ENCODE measurements at places on chromosomes 5 and 9.

DNA sequence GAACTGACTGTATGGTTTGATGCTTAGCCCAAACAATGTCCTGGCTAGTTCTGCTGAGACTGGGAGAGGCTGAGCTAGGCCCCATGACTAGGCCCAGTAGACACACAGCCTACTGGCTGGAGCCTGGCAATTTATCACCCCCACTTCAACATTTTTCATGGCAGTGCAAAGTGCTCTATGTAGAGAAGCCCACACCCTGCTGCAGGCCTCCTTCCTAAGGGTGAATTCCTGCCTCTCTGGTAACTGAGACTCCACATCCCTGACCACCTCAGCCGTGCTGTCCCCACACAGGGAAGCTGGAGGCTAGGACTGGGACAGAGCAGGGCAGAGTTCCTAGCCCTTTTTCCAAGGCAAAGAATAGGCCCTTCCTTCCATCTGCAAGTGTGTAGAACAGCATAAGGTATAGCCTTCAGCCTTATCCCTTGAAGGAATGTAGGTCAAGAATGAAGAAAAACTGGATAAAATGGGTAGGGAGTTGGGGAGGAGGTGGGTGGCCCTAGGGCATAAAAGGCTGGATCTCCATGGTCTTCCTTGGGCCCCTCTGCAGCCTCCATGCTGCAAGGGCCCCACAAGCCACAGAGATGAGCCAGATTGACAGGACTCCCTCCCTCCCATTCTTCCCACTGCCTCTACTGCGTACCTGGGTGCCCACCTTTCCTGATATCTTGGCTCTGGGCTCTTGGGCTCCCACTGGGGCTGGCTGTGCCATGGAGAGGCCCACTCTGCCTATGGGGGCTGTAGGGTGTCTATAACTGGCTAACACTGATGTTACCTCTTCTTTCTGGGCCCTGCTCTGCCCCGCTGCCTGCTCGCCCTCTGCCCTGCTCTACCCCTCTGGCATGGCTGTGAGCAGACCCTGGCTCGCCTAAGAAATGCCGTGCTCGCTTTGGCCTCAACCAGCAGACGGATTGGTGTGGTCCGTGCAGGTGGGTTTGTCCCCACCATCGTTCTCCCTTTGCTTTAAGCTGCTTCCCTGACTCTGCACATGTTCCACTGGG, 29.8 kb downstream of the TCF7 start:
- no peak for DNase-seq

DNA sequence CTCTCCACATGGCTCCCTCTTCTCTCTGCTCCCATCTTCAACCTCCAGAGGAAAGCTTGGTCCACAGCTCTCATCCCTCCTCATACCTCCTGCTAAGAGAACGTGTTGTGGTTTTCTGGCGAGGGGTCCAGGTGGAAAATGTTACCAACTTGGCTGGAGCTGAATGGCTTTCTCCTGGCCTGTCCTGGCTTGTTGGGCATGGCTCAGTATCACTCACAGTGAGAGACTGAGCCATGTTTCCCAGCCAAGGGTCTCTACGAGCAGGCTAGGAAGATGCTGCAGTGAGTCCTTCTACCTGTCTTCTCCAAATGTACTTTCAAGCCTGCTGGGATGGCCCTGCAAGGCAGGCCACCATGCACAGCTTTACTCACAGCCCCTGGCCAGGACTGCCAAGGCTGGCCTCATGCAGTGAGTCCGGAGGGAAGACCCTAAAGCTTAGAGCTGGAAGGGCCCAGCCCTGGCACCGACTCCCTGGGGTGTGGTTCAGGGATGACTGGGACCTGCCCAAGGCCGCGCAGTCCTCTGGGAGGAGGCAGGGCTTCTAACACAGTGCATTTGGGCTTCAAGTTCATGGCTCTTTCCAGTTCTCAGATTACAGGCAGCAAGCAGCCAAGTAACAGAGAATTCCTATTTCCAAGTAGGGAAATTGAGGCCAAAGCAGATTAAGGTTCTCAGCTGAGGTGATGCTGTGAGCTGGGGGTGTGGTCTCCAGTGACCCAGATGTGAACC, 59.5 kb downstream of the COL27A1 start:
- DNase-seq = no peak

- DNase-seq = no peak
Measured at GRCh38 chr9:120924698-120925534, 1.7 kb downstream of the TRAF1 start.

DNA sequence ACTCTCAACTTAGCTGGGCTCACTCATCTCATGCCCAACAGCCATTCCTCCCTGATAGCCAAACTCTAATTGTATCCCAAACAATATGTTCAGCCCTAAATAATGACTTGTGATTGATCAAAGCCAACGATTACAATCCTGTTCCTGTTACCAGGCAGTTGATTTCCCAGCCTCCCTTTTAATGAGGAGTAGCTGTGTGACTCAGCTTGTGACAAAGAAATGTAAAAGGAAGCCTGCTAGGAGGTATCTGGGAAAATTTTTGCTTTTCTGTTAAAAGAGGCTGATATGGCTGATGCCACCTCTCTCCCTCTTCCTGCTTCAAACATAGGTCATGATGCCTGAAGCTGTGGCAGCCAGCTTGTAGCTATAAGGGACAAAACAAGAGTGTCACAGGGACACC, 19.6 kb upstream of the ENC1 start:
- DNase-seq = no peak

- no peak for DNase-seq
Measured at GRCh38 chr9:100590481-100590880, 12.6 kb downstream of the CAVIN4 start.

- no peak for DNase-seq
Measured at GRCh38 chr5:115624994-115625393, 842 bp downstream of the TMED7 start.

DNA sequence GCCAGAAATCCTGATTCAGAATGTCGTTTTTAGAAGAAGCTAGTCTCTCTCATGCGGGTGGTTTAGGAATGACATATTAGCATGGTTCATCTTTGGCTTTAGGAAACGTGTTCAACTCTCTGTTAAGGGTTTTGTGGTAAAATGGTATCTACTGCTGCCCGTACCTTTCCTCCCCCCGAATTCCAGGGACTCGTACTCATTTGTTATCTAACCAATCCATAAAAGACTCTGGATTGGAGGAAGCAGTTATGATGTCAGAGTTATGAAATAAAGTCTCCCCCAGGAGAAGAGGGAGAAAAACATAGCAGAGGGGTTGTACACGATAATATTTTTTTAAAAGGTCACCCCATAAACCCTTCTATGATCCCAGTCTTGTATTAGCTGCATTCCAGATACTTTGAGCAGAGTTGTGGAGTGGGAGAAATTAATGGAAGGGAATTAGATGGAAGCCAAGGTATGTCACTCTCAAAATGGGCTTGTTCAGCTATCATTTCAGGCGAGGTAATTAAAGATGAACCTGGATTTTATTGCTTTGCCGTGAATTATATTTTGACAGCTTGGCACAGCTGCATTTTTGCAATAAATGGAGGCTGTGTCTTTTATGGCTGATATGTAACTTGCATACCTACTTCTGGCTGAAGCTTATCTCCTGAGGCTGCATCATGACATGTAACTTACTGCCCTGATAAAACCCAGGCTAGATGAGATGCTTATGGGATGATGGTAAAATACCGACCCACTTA, 31.3 kb downstream of the RAI14 start:
- no peak for DNase-seq

DNA sequence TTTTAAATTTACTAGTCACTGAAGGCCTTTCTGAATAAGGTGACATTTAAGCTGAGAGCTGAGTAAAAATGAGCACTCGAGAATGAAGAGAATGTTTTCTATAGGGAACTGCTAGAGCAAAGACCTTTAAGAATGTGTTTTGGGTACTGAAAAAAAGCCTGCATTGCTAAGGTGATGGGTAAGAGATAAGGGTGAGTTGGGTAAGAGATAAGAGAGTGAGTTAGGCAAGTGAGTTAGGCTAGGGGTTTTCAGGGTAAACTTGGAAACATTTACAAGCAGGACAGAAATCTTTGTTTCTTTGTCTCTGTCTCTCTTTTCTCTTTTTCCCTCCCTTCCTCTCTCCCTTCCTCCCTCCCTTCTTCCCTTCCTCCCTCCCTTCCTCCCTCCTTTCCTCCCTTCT, 5.6 kb downstream of the RAD23B start:
- DNase-seq = no peak

DNA sequence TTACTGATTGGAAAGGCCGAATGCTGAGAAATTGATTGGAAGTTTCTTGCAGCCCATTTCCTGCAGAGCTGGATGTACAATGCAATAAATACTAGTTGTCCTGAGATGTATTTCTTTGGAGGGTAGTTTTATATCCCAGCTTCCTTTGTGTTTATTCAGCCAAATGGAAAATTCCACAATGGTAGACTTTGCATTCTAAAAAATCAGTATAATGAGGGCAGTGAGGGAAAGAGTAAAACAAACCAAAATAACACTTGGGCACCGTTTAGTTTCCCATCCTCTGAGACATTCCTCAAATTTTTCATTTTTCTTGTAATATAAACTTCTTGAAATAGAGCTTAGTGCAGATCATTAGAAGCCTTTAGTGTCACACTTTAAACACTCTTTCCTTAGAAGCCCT, 379.4 kb downstream of the EBF1 start:
- DNase-seq = no peak

GRCh38 chr5:171945066-171945465, 61.4 kb downstream of the FBXW11 start:
- no peak for DNase-seq

DNA sequence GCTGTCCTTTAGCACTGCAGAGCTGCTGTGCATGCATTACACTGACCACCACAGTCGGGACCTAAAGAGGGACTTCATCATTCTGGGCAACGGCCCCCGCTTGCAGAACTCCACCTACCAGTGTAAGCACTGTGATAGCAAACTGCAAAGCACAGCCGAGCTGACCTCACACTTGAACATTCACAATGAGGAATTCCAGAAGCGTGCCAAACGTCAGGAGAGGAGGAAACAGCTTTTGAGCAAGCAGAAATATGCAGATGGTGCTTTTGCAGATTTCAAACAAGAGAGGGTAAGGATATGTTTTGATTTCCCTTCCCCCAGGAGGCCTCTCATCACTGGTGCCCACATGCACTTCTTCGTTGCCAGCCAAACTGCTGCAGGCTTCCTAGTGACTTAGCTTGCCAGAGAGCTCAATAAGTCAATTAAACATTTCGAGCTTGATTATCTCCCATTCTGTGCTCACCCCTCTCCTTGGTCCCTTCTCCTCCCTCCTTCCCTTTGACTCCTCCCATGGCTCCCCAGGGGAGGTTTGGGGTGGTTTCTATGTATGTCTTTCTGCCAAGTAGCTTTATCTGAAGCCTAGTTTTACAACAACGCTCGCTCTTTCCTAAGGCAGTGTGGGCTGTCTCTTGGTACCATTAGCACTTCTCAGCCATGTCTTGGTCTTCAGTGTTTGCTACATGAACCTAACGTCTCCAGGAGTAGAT, 66.7 kb downstream of the ZNF462 start:
- no peak for DNase-seq

DNA sequence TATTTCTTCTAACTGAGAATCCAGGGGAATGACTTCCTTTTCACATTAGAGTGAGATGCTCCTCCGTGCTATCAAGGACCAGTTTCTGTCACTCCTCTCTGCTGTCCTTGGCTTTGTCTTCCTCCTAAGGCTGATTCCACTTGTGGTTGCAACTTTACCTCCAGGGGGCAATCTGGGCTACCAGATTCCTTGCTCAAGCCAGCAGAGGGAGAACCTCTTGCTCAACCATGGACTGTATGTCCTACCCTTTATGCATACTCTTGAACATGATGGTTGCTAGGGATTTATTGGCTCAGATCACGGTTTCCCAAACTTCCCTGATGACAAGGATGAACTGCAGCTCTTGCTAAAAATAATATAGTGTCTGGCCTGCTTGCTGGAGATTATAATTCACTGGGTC, 24.0 kb downstream of the NNT start:
- DNase-seq = no peak

DNA sequence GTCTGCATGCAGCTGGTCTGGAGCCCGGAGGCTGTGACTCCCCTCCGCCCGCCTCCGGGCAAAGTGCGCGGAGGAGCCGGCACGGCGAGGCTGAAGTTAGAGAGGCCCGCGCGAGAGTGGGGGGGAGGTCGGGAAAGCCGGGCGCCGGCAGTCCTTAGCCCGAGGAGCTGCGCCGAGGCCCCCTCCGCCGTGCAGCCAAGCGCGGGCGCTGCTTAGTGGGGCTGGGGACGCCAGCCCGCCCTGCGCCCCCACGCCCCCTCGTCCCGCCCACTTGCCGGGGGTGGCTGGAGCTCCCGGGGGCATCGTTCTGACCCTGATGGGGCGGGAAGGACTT, 403 bp downstream of the NINJ1 start:
- peak; percentile 54 for DNase-seq

DNA sequence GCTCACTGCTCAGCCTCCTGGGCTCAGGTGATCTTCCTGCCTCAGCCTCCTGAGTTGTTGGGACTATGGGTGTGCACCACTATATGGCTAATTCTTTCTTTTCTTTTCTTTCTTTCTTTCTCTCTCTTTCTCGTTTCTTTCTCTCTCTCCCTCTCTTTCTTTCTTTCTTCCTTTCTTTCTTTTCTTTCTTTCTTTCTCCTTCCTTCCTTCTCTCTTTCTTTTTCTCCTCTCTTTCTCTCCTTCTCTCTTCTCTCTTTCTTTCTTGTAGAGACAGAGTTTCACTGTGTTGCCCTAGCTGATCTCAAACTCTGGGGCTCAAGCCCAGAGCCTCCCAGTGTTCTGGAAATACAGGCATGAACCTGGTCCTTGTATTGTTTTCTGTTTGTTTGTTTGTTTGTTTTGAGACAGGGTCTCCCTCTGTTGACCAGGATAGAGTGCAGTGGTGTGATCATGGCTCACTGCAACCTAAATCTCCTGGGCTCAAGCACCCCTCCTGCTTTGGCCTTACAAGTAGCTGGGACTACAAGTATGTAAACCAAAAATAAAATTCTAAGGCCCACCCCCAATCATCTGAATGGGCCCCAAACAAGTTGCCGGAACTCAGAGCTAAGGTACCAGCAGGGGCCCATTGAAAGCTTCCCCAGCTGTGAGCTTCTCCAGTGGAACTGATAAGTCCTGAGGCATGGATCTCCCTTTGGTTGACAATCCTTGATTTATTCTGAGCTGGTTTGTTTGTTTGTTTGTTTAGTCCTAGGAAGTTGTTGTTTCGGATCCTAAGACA, 11.9 kb upstream of the BTF3 start:
- DNase-seq = no peak

DNA sequence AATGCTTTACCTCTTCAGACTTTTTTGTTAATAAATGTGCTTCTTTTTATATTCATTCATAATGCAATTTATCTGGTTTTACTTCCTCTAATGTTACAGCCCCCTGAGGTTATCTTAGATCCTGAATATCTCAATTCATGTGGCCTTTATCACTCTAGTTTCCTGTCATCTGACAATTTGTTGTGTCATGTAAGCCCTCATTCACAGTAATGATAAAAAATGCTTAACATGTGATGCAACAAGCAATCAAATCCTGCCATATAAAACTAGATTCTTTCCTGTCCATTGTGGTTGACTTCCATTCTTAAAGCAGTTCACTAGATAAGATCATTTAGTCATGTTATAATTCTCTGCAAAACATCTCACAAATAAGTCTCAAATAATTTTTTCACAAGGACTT, 991.2 kb upstream of the ACO1 start:
- no peak for DNase-seq

- DNase-seq = no peak
Measured at GRCh38 chr5:55159763-55160492, at the start of gene GPX8. Gene GPX8 (plus strand): TSS chr5:55160171. CDS start chr5:55160193, 22 bp downstream.

GRCh38 chr9:27125030-27125429, 16.0 kb downstream of the TEK start:
- DNase-seq = no peak

- DNase-seq = no peak
Measured at GRCh38 chr9:31034311-31034710, 1350.1 kb upstream of the ACO1 start.
